Stimulated activated CD4-positive, alpha-beta T cell treated with anti-CD3 and anti-CD28 coated beads, Interleukin-1b, Interleukin-23, amount 100 ng/mL, for 1 hour (primary cell): ENCODE measurements at places on chromosomes 11 and 22.

DNA sequence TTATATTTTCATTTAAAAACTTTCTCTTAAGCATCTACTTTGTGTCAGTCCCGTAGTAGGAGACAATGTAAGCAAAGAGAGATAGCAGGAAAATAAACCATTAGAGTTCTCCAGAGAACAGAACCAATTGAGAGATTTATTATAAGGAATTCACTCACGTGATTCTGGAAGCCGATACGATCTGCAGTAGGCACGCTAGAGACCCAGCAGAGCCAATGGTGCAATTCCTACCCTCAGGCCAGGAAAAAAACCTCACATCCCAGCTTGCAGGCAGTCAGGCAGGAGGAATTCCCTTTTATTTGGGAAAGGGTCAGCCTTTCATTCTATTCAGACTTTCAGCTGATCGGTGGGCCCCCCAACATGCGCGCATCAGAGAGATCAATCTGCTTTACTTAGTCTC is 7.3 kb upstream of the PLEKHA7 start:
- no peak for DNase-seq

DNA sequence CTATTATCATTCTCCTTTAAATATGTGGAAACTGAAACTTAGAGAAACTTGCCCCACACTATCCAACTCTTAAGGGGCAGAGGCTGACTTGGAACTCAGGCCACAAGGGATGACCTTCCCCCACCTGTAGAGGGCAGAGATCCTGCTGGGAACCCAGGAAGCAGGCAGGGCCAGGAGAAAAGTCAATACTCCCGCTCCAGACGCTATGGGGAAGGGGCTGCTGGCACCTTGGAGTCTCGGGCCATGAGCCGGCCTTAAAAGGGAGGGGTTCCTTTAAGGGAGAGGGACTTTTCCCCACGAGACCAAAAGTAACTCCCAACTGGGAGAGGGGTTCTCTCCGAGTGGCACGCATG is 620 bp upstream of the ANO5 start:
- DNase-seq, result no peak

- DNase-seq, result no peak
Measured at GRCh38 chr11:107740271-107740670, 28.4 kb upstream of the SLN start.

- no peak for DNase-seq
Measured at GRCh38 chr11:61745781-61746441, 6.5 kb upstream of the MYRF start.

GRCh38 chr11:12472401-12473005 is 95.1 kb downstream of the PARVA start:
- no peak for DNase-seq

DNA sequence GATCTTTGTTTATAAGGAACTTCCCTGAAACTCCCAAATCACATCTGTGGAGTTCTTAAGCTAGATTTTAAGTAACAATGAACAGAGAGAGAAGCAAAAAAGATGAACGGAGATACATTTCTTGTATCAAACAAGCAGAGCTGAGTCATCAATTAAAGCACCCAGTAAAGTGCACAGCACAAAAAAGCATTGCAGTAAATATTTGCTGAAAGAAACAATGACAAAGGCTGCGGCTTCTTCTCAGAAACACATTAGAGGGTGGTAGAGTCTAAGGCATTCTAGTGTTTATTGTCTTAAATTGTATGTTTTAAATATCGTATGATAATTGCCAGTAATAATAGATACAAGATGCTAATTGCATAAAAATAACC is 941.6 kb upstream of the CHORDC1 start:
- no peak for DNase-seq

DNA sequence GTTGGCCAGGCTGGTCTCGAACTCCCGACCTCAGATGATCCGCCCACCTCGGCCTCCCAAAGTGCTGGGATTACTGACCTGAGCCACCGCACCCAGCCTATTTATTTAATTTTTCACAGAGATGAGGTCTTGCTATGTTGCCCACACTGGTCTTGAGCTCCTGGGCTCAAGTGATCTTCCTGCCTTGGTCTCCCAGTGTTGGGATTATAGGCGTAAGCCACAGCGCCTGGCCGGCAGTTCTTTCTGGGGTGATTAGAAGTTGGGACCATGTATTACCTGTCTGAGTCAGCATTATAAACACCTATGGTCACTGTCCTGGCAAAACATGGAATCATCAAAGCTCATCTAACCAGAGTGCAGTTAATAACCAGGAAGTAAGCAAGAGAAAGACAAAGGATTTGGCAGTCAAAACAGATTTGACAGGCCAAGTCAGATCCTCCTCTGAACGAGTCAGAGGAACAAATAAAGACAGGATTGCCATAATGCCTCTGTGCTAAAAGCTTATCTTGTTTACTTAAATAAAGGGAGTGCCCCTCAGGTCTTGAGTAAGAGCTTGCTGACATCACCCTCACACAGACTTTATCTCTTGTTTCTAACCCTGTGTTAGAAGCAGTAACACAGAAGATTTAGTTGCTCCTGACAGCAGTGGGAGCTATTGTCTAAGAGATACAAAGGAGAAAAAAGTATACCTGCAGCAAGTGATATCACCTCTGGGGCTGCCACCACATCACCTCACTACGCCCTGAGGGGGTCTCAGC is 3.7 kb downstream of the SERPIND1 start:
- no peak for DNase-seq

DNA sequence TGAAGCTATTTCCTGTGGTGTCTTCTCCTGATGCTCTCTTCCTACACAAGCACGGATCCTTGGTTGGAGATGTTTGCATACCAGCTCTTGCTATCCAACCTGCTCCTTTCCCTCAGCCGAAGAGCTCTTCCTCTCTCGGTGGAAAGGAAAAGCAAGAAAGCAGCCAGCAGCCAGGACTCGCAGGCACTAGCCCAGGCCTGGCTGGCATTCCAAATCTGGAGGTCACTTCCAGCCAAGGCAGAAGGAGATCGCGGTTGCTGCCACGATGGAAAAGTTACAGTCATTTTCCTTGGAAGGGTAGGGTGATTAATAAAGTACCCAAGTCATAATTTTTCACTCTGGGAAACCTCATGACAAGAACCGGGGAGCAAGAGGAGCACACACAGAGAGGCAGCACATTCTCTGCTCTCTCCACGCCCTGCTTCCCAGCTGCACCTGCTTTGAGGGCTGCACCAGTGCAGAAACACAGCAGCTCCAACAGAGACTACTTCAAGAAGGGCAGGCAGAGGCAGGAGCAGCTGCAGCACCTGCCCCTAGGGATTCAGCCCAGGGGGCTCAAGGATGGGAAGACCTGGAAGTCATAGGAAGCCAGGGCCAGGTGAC is 399.3 kb downstream of the CADM1 start:
- no peak for DNase-seq

DNA sequence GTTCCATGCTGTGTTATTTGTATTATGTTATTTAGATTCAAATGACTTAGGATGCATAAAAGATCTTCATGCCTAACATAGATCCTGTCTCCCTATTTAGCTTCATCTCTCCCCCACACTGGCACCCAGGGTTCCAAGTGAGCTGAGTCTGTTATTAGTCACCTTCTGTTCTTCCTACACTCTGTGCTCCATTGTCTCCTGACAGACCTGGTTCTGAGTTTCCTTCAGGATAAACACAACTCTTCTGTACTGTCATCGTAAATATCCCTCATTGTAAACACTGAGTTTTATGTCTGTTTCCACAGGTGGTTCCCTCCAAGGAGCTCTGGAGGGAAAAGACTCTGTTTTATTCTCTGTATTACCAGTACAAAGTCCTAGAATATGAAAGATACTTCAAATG is 8.7 kb downstream of the MMP26 start:
- DNase-seq, result no peak

- no peak for DNase-seq
Measured at GRCh38 chr11:45320371-45320770, 34.2 kb upstream of the SYT13 start.

DNA sequence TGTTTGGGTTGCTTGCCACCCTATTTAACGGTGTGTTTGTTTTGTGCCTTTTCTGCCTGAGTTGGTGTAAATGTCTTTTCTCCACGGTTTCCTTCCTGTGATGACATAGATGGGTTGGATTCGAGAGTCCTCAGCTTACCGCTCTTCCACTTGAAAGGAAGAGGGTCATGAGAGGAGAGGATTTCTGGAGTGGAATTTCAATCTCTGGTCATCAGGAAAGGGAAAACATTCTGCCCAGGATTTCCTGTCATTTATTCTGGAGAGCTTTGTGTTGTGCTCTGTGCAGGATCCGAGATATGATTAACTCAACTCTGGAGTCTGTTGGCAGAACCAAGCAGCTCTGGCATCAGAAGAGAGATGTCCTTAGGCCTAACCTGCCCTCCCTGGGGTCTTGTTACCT is 605.2 kb downstream of the NTM start:
- DNase-seq, result no peak

GRCh38 chr22:22110548-22111266 is 128.1 kb upstream of the TOP3B start:
- DNase-seq, result no peak

- DNase-seq, result no peak
Measured at GRCh38 chr11:3855808-3856491, 486 bp downstream of the STIM1 start.
